ENCODE measurements at places on chromosomes 3 and 15.
A peak's percentile ranks its signal among the peaks of the same experiment; 100 is the strongest.

- peak; percentile 79 for DNase-seq
Observed at GRCh38 chr15:101188637-101189408, 63.0 kb downstream of the CHSY1 start.

DNA sequence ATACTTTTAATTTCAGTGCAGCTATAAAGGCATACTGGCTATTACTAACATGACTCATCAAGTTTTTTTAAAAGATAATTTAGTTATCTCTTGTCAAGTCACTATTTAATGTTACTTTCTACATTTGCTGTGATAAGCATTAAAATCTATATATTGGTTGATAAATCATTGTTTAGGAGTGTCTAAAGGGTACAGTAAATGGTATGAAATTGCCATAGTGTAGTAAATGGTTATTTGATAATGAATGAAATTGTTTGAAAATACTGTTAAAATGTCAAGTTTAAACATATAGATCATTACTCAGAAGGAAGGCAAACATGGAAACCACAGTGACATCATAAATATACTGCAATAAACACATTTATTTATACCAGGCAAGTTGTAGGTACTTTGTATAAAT lies 13.2 kb upstream of the BNIP2 start:
- peak; percentile 37 for DNase-seq

DNA sequence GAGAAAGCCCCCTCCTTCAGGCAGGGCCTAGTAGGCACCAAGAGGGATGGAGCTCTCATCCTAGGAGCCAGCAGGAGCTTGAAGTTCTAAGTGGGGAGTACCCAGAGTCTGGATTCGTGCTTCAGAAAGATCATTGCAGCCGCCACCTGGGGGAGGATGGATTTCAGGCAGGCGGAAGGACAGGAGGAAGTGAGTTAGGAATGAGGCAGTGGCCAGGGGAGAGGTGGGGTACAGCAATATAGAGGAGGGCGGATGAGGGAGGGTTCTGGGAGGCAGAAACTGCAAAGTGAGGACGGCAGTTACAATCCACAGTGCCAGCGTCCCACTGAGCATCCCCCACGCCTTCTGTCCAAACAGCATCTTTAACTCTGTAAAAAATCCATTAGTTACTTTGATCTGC lies 65.2 kb upstream of the LINGO1 start:
- DNase-seq, result no peak

DNA sequence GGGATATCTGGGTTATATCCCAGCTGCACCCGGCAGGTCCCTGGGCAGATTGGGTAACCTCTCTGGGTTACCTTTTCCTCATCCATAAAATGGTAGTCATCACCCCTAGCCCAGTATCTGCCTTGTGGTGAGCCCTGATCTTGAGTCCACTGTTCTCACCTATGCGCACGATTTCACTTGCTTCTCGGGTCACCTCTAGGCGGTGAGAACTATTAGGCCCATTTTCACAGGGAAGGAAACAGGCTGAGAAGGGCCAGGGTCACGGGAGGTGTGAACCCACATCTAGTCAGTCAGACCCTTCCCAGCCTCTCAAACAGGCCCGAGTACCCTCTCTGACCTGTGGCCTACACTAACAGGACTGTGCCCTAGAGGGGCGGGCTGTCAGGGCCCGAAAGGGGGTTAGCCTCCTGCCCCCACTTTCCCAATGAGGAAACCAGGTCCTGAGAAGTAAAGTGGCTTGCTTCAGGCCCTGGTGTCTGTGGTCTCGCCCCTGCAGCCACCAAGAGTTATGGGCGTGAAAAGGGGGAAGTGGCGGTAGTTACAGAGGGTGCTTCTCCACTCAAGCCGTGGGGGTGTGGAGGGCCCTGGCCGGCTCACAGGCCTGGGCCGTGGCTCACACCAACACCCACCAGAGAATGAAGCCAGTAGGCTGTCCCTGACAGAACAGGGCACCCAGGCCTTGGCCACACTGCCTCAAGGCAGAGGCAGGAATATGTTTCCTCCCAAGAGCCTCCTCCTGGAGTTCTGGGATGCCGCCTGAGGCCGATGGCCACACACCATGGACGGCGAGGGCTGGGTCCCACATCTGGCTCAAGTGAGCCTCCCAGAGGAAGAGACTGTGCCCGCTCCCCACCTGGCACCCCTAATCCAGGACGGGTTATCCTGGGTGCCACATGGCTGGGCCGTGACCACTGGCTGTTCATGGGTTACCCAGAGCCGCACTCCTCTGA lies 19.5 kb downstream of the PSTPIP1 start:
- DNase-seq, result no peak

GRCh38 chr3:99500485-99500884 lies 137.9 kb upstream of the COL8A1 start:
- DNase-seq, result no peak

DNA sequence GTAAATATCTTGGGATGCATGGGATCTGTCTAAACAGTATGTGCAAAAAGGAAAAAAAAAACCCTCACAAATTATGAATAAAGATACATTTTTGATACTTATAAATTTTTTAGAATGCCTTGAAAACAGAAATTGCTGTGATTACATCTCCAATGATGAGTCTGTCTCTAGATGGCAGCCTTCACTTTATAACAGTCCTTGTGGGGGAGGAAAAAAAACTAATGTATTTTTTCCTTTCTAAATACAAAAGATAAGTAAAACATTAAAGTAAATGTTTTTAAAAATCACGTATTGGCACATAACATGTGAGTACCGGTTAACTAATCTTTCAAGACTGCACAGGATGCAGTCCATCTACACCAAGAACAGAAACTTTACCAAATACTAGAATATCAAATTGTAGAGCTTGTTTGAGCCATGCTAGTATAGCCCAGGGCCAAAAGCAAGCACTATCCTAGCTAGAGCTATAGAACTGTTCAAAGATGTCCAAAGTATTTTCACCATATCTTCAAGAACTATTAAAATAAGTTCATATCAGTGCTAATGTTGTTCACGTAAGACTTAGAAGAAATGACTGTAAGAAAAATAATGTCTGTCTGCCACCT lies 206.4 kb downstream of the STAG1 start:
- peak; percentile 14 for DNase-seq

- DNase-seq, result no peak
Observed at GRCh38 chr3:122167630-122168029, 15.8 kb upstream of the CASR start.

DNA sequence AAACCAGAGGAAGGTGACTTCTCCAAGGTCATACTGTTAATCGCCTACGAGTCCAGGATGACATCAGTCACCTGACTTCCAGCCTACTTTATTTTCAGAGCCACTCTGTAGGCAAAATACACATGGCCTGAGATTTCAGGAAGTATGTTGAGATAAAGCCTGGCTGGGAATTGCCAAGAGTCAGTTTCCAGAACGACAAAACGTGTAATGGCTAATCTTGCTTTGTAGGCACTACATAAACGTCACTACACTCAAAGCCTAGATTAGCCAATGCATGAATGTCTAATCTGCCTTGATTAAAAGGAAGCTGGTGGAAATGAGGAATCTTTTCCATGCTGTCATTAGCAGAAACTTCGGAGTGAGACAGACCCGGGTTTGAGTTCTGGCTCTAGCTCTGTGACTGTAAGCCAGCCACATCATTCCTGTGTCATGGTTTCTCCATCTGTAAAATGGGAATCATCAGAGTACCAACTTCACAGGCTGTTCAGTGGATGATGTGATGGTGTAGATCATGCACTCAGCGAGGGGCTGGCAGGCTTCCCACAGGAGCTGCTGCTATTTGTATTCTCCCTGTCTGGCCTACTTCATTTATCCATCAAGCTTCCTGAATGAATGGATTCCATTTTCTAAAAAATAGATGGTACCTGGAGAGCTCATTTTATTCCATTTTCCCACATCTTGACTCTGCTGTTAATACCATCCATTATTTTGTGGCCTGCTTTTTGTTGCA lies 241.9 kb downstream of the XXYLT1 start:
- no peak for DNase-seq

GRCh38 chr3:27615555-27615954 lies 106.6 kb downstream of the EOMES start:
- DNase-seq, result no peak

DNA sequence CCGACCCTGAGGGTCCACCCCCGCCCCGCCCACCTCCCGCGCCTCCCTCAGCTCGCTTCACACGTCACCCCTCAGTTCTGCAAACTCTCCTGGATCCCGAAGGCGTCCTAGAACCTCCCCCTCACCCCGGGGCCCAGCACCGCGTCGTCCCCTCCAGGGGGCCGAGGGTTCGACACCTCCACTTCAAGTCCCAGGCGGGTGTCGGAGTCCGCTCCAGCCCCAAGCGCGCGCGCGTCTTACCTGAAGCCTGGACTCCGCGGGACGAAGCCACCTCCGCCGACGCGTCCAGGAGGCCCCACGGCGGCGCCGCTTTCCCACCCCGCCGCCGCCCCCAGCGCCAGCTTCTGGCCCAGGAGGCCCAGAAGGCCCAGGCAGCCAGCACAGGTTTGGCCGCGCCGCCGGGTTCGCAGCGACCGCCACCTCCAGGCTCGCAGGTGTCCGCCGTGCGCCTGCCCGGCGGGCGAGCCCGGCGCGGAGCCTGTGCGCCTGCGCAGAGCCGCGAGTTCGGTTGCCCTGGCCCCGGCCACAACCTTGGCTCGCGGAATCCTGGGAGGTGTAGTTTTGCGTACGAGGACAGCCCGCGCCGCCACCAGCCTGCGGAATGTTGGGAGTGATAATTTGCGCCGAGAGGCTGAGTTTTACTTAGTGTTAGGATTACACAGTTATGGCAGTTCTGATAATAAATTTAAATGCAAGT lies at the start of gene POMGNT2:
TSS of gene POMGNT2 (minus strand) at position 484 of the 697 bp plus-strand sequence. CDS start 24,648 bp downstream, outside the sequence.
- peak; percentile 77 for DNase-seq

- DNase-seq, result peak; percentile 52
Observed at GRCh38 chr3:191499307-191500080, 38.5 kb downstream of the PYDC2 start.

DNA sequence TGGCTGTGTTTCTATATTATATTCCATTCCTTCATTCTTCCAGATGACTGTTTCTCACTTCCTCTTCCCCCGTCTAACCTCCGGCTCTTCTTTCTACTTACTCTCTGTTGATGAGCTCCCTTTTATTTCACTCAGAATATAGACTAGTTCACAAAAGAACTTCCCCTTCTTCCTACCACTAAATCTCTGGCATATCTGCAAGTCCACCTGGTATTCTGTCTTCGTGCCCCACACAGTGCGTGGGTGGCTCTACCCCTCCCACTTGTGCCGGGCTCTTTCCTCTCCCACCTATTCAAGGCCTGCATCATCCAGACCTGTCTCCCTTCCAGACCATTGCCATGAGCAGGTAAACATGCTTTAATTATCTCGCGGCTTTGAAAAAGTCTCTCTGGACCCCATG lies 73.0 kb downstream of the SCN10A start:
- DNase-seq, result no peak

DNA sequence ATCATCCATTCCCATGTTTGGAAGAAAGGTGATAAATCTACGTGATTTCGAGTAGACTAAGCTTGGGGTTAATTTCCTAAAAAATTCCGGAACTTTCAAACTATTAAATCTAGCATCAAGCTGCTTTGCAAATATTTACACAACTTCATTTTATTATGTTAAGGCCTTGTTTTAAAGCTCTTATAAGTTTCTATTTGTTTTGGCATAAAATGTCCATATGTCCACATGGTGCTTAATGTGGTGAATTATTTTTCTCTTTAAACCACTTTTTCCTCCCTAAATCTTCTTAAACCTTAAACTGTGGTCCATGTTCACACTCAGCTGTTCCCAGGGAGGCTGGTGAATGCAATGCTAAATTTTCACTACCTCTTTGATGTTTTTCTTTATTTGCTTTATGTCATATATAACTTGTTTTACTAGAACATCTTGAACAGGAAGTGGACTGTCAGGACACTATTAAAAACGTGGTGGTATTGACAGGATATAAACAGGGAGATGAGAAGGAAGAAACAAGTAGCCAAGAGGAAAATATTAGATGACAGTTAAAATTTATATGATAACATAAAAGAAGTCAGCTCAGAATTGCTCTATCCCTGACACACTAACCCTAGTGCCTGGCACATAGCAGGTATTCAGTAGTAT lies 72.5 kb upstream of the AGTR1 start:
- DNase-seq, result peak; percentile 10

GRCh38 chr15:38672273-38672672 lies 107.7 kb upstream of the RASGRP1 start:
- DNase-seq, result no peak

DNA sequence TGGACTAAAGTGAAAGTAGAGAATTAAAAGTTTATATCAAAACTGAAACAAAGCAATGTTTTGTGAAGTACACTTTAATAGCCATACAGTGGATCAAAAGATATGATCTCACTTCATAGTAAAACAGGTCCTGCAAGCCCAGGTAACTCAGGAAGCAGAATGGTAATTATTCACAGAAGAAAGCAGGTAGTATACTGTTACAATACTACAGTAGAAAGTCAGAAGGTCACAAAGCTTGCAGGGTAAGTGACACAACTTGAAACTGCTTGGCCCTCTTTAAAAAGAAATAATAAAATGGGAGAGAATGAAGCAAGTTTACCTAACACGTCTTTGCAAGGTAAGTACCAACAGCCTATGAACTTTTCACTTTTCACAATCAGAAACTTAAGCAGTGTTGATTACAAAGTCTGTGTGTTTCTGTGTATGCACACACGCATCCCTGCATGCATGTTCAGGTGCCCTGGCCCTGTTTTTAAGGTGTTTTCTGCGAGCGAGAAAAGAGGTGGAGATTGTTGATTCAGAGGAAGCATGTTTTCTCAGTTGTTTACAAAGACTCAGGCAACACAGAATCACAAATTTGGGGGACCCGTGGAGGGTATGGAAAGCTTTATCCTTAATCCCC lies at the start of gene NAALADL2:
TSS of gene NAALADL2 (plus strand) at position 221 of the 622 bp plus-strand sequence.
- DNase-seq, result peak; percentile 63

DNA sequence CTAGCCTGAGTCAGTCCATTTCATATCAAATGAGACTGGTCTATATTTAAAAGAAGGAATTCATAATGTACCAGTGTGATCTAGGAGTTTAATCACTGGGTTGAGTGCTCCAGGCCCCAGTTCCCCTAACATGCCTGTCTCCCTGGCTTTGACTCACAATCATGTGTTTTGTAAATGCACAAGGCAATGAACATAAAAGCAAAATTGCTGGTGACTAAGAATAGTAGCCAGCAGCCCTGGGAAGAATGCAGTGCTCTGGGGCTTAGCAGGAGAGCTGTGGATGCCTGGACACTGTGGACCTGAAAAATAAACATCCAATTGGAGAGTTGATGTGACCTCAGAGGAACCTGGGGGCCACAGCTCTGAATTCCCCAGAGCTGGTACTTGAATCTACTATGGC lies 50.3 kb downstream of the SYNPR start:
- DNase-seq, result peak; percentile 52

GRCh38 chr15:41798607-41799487 lies 24.6 kb downstream of the MAPKBP1 start:
- no peak for DNase-seq

- DNase-seq, result no peak
Observed at GRCh38 chr3:123129532-123129931, 62.7 kb downstream of the PDIA5 start.

- no peak for DNase-seq
Observed at GRCh38 chr3:77530870-77531269, 491.0 kb downstream of the ROBO2 start.

Measured in bronchial epithelial cell (primary cell).